Osteoblast (primary cell): ENCODE measurements at places on chromosomes 7 and 10. TPM values are rescaled to one million over a fixed set of nuclear protein-coding genes. Genes with fewer than 3 reads are reported as not detected.

GRCh38 chr7:94042381-94042780, 38.2 kb upstream of the BET1 start:
- DNase-seq: no peak

DNA sequence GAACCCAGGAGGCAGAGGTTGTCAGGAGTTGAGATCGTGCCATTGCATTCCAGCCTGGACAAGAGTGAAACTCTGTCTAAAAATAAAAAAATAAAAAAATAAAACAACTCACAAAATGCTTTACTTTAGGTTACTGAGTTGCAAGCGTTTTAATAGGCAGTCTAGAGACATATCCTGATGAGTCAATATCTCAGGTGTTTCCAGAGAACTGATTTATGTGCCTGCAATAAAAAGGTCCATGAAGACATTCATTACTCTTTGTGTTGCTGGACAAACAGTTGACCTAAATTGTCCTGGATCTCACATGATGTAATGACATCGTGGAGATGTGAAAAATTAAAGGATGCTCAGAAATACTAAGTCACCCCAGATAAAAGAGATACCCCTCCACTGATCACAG, 31.5 kb downstream of the CDNF start:
- no peak for DNase-seq

- DNase-seq: no peak
These were observed 714.8 kb upstream of the GALNT17 start for GRCh38 chr7:70416986-70417655.

- DNase-seq: no peak
These were observed 13.3 kb upstream of the PRDX3 start for GRCh38 chr10:119191881-119192280.

GRCh38 chr7:68823996-68824780, 774.1 kb upstream of the AUTS2 start:
- no peak for DNase-seq

- DNase-seq: peak; percentile 85
These were observed 88.2 kb downstream of the ELFN1 start for GRCh38 chr7:1758028-1758858.

- DNase-seq: no peak
These were observed 37.1 kb downstream of the COL1A2 start for GRCh38 chr7:94431619-94432280.

The LIPJ gene
- under 0.01 TPM in 2 replicates for total RNA-seq

The HGF gene
- 41.3 and 69.8 TPM in 2 replicates for total RNA-seq

The ADRA2A gene
- total RNA-seq: 0.29 and 0.72 TPM in 2 replicates

The ZC3HAV1L gene
- total RNA-seq: 17.1 and 17.4 TPM in 2 replicates
